Activated CD8-positive, alpha-beta memory T cell treated with anti-CD3 and anti-CD28 coated beads for 1 hour (primary cell): ENCODE measurements at places on chromosomes 2 and 18.

GRCh38 chr2:175372704-175373701, 191.5 kb upstream of the ATP5MC3 start:
- DNase-seq = no peak

DNA sequence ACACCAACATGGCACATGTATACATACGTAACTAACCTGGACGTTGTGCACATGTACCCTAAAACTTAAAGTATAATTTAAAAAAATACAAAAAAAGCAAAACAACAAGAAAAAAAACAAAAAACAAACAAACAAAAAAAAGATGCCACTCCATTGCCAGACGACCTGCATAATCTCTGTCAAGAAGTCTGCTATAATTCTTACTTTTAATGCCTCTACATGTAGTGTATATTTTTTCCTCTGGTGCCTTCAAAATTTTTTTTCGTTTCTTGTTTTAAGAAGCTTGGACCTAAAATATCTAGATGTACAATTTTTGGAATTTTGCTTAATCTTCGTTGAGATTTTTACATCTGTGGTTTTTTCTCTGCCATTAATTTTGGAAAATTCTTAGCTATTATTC, 235.6 kb upstream of the ZNF521 start:
- DNase-seq = no peak

DNA sequence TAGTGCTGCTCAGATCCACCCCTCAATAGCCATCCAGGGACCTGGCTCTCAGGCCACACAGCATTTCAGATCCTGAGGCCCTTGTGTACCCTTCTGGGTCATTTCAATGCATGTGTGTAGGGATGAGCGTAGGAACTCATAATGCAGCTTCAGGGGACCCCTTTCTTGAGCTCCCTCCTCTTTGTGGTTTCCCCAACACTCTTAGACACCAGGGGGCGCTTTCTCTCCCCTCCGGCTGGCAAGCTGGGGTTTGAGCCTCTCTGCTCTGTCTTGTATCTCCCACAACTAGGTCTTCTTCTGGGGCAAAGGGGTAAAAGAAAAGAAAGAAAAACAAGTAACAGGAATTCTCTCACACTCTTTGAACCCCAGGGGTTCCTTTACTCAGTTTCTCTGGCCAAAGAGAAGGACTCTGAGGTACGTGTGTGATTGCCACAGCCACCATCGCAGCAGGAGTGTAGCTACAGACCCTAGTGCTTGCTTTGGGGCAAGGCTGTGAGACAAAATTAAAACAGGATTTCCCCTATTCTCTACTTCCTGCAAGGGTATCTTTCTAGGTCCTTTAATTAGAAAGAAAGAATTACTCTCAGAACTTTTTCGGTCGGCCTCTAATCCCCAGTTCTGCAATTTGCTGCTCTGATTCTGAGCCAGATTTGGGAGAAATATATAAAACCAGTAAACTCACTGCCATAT, 38.0 kb downstream of the CABYR start:
- no peak for DNase-seq

DNA sequence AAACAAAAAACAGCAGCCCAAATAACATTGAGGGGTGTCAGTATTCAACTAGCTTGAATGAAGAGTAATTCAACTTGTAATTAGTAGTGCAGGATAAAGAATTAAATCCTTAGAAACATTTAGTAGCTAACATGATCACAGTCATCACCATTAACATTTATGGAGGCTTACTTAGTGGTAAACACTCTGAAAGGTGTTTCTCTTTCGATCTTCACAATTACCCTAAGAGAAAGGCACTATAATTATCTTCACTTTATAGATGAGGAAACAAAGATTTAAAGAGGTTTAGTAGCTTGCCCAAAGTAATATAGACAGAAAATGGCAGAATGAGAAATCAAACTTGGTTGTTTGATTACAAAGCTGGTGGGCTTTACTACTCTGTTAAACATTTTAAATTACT, 81.5 kb downstream of the GAREM1 start:
- DNase-seq = no peak

DNA sequence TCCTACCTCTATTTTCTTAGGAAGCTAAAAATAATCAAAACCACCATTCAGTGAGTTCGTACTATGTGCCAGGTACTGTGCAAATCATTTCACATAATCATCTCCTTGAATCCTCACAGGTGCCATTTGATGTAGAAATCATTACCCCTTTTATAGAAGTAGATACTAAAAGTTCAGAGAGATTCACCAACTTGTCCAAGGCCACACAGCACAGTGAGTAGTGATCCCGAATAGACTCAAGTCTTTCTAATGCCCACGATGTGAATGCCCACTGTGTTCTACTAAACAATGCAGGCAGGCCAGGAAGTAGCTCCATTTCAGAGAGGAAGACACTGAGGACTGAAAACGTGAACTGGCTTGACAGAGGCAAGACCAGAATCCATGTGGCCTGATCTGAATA, 68.8 kb downstream of the ANTXR1 start:
- DNase-seq = no peak

DNA sequence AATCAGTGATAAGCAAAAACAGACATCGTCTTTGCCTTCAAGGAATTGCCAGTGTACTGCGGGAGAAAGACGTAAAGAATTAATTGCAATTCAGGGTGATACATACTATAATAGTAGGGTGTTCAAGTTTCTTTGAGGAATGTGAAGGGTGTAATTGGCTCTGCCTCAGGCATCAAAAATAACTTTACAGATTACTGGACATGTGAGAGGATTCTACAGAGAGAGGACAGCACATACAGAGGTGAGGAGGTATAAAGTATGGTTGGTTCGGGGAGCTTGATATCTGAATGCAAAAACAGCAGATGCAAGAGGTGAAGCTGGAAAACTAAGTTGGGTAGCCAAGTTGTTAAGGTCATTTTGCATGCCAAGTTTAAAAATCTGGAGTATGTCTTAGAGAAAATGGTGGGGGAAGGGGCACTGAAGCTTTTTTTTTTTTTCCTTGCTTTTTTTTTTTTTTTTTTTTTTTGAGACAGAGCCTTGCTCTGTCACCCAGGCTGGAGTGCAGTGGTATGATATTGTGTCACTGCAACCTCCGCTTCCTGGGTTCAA, 227.5 kb upstream of the FOSL2 start:
- no peak for DNase-seq

DNA sequence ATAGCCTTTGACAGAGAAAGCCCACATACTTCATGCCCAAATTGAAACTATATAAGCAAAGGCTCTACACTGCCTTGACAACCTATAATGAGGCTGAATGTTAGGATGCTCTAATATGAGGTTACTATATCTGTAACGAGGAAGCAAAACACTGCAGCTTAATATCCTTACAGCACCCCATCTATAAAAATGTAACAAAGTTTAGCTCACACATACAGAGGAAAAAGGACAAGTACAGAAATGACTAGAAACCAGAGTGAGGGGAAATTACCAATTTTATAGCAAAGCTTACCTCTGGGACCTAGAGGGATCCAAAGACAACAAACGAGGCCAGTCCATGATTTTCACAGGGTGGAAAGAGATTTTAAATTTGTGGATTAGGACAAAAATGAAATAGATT, 138.5 kb downstream of the COL4A4 start:
- no peak for DNase-seq

GRCh38 chr2:111101592-111101991, 19.1 kb upstream of the BCL2L11 start:
- DNase-seq = no peak

DNA sequence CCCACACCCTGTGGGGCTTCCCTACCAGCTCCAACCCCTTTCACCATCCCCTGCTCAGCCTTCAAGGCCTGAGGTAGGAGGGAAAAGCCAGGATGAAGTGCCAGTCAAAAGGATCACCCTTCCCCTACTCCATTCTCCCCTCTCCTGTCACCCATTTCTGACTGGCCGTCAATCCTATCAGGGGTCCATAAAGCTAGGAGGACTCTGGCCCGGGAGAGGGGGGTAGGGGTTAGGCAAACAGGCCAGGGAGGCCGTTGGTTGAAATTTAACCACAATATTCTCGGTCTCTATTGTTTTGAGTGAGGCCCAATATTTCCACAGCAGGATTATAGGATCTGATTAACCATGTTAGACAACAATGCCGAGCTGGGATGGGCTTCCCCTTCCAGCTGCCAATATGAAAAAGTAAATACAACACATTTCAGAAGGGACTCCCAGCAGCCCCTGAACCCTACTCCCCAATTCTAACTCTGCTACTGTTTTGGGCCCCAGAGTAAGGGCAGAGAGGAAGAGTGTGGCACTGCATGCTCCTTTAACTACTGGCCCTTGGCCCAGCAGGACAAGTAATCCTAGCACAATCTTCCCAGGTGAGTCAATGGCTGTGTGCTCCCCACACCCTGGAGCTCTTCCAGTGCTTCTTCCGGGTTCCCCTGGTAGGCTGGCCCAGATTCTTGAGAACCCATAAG, 10.6 kb upstream of the IHH start:
- DNase-seq = no peak

- no peak for DNase-seq
Observed at GRCh38 chr2:50901510-50901909, 130.4 kb downstream of the NRXN1 start.

DNA sequence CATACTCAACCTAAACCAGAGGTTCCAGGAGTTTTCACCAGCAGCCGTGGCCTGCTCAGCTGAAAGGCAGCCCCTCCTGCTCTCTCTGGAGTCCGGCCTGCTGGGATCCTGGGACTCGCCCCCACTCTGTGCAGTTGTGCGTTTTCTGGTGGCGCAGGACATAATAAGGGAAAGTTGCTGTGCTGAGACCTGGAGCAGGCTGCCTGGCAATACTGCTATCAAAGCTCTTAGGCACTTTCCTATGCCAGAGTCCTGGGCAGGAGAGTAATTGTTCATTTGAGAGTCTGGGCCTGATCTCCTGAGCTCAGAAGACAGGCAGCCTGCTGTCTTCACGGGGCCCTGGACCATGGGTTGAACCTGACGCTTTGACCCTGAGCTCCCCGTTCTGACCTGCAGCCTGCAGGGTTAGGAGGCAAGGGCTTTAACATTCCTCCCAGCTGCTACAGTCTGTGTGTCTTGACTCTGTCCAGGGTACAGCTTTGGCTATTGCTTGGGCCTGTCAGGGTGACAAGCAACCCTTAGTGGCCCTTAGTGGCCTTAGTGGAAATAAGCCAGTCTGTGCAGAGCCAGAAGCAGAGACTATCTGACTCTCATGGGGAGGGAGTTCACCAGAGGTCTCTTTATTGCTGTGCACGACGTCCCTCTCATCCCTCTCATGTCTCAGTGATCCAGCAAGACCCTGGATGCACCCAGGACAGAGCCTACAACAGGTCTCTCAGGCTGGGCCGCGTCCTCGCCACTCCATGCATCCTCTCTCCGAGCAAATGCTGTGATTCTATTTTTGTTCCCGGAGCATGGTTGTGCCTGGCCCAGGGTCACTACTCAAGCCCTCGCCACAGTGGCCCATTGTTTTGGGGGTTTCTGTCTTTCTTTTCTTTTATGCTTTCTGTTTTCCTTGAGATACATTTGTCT, 60.6 kb downstream of the ACKR3 start:
- no peak for DNase-seq

DNA sequence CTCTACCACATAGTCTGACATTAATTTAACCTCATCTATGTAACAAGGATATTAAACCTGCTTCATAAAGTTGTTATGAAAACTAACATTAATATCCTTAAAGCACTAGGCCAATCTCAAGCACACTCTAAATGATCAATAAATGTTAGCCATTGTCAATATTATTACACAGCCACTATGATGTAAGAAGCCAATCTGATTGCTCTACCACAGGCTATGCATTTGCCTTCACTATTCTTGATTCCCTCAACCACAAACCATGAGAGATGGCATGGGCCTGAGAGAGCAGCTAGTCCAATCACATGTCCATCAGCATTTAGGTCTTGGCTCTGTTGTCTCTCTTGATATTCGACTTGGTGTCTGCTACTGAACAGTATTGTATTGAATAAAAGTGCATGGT, 4.2 kb downstream of the SLC25A12 start:
- DNase-seq = no peak

DNA sequence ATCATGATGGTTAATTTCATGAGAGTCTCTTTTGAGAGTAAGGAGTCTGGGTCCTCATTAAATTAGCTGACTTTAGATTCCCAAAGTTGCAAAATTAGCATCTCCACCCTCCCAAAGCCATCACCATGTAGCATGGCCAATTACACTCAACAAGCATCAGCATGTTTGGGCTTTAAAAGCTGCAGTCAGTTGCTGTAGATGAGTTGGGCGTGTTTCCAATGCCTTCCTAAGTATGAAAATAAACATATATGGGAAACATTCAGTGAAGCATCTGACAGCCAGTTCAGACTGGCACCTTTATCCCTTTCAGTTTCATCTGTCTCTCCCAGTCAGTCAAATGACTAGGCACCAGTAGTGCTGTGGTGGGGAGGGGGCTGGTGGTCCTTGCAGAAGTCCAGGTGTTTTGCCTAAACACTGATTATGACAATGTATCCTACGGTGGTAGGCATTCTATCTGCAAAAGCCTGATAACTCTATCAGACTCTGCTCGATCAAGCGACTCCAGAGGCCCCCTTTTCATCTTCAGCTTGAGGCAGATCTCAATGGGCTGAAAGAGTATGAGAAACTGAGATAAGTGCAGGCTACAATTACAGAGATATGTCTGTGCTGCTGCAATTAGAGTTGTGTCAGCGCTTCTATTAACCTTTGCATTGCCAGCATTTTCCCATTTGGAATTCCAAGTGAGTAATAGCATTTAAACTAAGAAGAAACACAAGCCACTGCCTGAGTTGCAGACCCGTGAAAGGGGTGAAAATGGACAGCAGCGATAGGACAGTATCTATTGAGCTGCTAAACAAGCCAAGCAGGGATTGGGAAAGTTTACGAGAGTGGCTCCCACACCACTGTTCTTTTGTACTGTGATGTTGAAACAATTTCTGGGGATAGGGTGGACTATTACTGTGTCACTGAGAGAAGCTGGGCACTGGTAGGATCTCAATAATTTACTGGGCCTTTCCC, 67.3 kb upstream of the SPOPL start:
- DNase-seq = no peak

DNA sequence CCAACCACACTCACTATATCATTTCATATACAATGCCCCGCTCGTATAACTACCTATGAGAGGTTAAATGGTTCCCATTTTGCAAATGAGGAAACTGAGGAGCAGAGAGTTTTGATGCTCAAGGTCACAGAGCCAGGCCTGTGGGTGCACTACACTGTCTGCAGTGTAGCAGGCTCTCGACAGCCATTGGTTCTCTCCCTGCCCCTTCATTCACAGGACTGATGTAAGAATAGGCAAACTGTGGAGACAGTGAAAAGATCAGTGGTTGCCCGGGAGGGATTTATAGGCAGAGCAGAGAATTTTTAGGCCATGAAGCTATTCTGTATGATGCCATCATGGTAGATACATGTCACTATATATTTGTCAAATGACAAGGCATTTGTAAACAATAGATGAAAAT, 39.0 kb upstream of the LBH start:
- no peak for DNase-seq

- DNase-seq = no peak
Observed at GRCh38 chr2:86566821-86567190, 3.6 kb upstream of the CHMP3 start.

GRCh38 chr18:8051453-8051852, 484.3 kb downstream of the PTPRM start:
- DNase-seq = no peak
